Activated T-cell treated with anti-CD3 and anti-CD28 coated beads, Interleukin-2, amount 50 U/mL, for 4 hours (primary cell): ENCODE measurements at places on chromosomes 2 and 18. TPM values are rescaled to one million over a fixed set of nuclear protein-coding genes. Genes with fewer than 3 reads are reported as not detected.
A peak's percentile ranks its signal among the peaks of the same experiment; 100 is the strongest.

GRCh38 chr2:68390586-68390985 lies 25.5 kb downstream of the PLEK start:
- DNase-seq: no peak

DNA sequence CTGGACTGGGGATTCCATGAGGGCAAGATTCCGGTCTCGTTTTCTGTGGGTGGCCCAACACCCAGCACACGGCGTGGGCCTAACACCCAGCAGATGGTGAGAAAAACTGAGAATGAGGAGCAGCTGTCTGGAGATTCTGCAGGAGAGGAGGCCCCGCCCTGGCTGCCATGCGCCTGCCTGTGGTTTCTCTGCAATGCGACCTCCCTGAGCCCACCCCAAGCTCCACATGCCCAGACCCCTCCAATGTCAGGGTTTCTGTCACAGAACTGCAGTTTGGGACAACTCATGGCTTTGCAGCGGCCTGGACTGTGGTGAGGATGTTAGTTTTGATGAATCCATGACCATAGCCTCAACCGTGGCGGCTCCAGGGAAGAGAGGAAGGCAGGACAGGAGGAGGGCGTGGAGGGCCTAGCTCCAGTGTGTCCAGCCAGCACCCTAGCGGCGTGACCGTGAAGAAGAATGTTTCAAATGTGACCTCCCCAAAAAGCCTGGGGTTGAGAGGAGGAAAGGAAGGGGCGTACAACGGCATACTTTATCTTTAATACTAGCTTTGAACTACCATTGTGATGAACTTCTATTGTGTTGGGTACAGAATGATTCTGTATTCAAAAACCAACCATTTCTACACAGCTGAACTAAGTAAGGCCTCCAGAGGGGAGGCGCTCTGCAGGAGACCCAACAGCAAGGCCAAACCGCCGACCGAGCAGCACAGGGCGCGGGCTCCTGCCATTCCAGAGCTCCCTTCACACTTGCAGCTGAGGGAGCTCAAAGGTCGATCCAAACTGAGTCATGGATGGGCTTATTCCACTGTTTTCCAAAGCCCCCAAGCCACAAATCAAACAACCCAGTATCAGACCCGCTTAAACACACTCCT lies 3.4 kb downstream of the PXDN start:
- DNase-seq: no peak

DNA sequence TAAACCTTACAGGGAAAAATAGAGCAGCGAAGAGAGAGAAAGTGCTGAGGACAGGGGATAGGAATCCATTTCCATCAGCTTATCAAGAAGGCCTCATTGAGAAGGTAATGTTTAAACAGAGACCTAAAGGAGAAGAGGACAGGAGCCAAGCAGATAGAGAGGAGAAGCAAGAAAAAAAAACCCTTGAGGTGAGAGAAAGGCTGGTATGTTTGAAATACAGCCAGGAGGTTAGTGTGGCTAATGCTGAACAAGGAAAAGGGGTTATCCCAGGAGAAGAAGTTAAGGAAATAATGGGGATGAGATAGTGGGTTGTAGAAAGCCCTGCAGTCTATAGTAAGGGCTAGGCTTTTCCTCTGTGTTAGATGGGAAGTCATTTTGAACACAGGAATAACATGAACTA lies 90.8 kb downstream of the GRB14 start:
- DNase-seq: no peak

DNA sequence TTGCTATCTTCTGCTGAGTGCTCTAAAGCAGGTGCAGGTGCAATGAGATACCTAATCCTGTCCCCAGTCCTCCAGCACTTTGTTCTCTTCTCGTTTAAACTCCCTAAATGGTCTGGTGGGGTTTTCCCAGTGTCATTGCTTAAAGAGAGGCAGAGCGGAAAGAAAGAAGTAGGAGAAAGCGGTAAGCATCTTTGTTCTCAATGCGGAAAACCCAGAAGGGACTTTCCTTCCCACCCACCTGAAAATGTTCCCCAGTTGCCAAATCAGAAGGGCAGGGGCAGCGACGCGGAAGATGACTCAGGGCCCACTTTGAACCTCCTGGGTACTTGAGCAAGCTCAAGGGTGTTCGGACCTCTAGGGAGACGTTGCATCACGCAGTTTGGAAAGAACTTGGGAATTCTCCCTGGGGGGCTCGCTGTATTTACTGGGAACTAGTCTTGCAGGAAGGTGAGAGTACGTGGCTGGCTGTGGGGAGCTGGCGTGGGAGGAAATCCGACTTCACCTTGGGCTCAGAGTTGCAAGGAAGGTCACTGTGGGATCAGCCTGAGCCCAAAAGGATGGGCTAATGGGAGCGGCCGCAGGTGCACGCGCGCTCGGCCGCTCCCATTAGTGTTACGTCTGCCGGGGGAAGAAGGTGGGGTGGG lies 589 bp upstream of the SGPP2 start:
- DNase-seq: peak; percentile 44

GRCh38 chr2:26477911-26478253 lies at the start of gene OTOF:
Gene OTOF (minus strand): TSS chr2:26478124.
- DNase-seq: no peak

DNA sequence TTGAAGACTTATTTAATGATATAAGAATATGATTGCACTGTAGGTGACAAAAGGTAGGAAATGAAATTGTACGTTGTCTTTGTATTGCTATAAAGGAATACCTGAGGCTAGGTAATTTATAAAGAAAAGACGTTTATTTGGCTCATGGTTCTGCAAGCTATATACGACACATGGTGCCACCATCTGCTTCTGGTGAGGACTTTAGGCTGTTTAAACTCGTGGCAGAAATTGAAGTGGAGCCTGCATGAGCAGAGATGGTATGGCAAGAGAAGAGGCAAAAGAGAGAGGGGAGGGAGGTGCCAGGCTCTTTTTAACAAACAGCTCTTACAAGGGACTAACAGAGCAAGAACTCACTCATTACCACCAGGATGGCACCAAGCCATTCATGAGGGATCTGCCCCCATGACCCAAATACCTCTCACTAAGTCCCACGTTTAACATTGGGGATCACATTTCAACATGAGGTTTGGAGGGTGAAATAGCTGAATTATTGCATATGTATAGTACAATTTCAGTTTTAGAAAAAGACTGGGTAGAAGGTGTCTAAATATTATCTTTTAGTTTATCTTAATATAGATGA lies 86.8 kb downstream of the GULP1 start:
- no peak for DNase-seq

DNA sequence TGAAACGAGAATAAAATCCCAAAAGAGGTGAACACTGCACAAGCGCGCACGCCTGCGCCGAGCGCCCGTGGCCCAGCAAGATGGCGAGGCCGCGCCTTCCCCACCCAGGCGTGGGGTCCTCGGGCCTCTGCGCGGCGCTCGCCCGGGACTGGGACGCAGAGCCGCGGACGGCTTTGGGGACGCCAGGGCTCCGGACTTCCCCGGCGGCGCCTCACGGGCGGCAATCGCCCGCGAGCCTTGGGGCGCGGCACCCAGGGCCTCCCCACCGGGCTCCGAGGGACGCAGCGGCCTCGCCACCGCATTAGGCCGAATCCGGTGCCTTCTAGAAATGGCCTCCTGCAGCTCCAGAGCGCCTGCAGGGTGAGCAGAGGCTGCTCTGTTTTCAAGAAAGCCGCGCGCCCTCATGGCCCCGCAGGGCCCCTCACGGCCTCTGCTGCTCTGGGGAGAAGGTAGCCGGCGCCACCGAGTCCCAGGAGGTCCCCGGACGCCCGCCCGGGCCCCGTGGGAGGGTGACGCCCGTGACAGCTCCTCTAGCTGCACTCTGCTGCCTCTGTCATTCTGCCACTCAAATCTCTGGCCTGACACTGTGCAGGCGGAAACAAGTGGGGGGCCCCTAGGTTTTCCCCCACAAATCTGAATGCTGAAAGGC lies 35.9 kb upstream of the POMC start:
- DNase-seq: no peak

DNA sequence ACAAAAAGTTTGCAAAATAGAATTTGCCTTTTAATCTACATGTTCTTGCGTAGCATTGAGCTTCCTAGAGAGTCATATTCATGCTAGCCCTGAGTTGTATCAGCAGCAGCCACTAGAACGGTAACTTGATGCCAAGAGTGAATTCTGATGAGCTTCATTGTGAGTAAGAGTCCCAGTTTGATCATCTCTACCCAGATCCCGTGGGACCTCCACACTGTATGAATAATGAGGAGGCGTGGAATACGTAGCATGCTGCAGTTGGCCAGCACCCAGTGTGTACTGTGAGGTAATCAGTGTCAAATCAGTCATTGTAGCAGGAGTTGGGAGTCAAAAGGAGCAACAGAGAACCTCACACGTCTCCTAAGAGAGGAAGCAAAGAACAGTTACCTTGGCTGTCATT lies 197.9 kb downstream of the NEDD4L start:
- DNase-seq: no peak

- no peak for DNase-seq
Observed at GRCh38 chr2:239370876-239371725, 29.7 kb downstream of the HDAC4 start.

DNA sequence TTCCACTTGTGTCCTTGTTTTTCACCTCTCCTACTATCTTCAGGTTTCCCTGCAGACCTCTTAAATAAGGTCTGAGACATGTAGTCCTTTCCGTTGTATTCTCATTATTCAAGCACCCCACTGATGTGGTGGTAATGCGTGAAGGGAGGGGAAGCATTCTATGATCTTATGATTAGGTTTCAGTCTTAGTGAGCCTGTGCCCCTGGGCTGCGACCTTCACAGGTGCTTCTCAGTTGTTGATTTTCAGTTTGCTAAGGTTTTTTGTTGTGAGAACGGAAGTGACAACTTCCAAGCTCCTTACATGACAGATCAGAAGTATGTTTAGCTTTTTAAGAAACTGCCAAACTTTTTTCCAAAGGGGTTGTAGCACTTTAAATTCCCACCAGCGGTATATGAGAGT lies 41.3 kb downstream of the VPS54 start:
- no peak for DNase-seq

GRCh38 chr2:119263025-119263424 lies 39.4 kb downstream of the STEAP3 start:
- DNase-seq: no peak

DNA sequence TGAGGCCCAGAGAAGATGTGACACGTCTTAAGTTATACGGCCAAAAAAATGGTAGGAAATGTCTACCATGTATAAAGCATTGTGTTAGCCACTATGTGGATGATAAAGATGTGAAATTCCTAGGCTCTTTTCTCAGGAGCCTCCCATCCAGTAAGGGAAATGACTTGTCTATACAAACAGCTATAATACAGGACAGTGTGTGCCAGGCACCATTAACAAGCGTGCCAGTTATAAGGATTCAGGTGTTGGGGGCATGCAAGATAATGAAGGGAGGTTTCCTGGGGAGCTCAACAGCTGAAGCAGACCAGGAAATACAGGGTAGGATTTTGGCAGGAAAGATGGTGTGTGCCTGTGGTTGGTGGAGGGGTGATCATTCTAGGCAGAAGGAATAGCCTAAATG lies 37.6 kb downstream of the ALPK2 start:
- DNase-seq: no peak

DNA sequence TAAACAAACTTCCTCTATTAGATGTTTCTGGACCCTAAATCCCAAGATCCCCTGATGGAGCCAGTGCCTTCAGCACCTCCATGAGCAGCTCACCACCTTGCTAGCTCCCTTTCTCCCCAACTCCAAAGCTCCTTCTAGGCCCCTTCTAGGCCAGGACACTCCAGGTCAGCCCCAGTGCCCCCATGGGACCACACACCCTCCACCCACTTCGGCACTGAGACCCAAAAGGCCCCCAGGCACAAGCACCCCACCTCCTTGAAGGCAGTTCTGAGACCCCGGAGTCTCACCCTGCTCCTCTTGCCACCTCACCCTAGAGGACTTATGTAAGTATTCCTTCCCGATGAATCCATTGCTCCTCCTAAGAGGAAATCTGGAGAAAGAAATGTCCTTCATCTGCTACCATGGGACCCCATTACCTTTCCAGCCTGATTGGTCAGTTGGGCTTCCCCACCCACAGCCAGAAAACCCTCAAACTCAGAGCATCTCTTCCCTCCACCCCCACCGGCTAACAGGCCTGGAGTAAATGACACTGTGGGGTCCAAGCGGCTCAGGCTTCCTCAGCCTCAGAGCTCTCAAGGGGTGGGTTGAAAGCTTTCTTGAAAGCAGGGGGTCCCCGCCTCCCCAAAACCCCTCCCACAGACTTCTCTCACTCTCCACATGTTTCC lies 9.8 kb upstream of the ARMC9 start:
- DNase-seq: no peak

GRCh38 chr2:46976556-46977279 lies 61.1 kb upstream of the MCFD2 start:
- DNase-seq: no peak

DNA sequence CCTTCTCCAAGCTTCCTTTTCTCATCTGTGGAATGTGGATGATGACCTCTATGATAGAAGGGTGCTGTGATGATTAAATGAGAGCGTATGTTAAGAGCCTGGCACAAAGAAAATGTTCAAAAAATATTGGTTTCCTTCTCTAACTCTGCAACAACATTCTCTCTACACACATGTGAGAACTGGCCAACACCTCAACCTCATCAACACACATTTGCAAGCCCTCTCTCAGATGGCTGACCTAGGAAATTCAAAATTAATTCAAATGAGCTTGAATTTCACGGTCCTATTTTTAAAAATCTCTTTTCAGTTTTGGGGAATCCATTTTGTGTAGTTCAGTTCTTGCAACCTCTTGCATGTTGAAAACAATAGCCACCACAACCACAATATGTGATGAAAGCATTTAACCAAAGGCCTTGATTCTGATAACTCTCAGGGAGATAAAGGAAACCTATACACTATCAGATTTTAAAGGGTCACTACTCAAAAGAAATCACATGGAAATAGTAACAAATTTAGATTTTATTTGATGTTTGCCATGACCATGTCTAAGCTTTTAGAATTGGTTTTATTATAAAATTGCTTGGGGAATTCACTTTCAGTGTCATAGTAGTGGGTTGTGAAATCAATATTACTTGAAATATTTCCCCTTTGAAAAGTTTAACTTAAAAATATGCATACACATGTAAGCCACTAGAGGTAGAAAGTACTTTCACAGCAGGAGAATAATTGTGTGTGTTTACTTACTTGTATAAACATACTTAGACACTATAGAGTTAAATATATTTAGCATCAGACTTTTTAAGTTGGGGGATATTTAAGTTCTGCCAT lies 16.6 kb upstream of the NABP1 start:
- DNase-seq: no peak

LTBP1 gene
- total RNA-seq: 0.33 TPM

CNTNAP5 gene
- not detected for total RNA-seq

HOXD11 gene
- total RNA-seq: not detected

CEBPZOS gene
- total RNA-seq: 41.1 TPM

CDH2 gene
- 0.18 TPM for total RNA-seq

NLRC4 gene
- not detected for total RNA-seq

MOCOS gene
- total RNA-seq: 0.34 TPM

DSG1 gene
- not detected for total RNA-seq

ALKAL2 gene
- not detected for total RNA-seq

RNF144A gene
- total RNA-seq: 18.9 TPM
